ENCODE measurements at places on chromosomes 3 and 15. TPM values are rescaled to one million over a fixed set of nuclear protein-coding genes. Genes with fewer than 3 reads are reported as not detected.

DNA sequence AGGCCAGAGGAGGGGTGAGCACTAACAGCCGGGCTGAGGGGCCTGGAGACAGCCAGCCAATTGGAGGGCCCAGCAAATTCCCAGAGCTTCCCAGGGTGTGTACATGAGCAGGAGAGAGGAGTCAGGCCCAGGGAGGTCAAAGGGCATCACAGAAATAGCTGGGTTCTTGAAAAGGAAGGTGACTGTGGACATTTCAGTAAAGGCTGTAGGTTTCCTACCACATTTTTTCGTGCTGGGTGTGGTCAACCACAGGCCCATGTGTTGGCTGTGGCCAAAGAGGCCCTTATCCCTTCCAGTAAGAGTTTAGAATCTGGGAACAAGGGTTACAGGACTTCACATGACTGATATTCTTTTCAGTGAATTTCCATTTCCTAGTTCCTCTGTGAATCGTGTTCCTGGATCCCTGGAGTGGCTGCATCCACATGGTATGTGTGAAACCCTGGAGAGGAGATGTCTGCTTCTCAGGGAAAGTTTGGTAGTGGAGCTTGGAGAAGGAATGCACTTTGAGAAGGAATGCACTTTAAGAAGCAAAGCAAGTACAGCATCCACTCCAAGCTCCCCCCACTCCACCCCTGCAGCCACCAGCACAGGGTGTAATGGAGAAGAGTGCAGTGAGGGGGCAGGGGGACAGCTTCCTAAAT lies 73.2 kb upstream of the HEG1 start:
- no peak for DNase-seq

DNA sequence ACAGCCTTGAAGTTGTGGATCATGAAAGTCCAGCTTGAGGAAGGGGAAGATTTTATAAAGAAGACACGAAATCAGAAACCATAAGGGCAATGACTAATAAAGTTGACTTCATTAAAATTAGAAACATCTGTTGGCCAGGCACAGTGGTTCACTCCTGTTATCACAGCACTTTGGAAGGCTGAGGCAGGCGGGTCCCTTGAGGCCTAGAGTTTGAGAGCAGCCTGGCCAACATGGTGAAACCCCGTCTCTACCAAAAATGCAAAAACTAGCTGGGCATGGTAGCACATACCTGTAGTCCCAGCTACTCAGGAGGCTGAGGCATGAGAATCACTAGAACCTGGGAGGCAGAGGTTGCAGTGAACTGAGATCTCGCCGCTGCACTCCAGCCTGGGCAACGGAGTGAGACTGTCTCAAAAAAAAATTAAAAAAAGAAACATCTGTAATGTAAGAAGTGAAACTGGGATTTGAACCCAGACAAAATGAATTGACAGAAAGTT lies 7.9 kb upstream of the UBXN7 start:
- peak; percentile 67 for DNase-seq

DNA sequence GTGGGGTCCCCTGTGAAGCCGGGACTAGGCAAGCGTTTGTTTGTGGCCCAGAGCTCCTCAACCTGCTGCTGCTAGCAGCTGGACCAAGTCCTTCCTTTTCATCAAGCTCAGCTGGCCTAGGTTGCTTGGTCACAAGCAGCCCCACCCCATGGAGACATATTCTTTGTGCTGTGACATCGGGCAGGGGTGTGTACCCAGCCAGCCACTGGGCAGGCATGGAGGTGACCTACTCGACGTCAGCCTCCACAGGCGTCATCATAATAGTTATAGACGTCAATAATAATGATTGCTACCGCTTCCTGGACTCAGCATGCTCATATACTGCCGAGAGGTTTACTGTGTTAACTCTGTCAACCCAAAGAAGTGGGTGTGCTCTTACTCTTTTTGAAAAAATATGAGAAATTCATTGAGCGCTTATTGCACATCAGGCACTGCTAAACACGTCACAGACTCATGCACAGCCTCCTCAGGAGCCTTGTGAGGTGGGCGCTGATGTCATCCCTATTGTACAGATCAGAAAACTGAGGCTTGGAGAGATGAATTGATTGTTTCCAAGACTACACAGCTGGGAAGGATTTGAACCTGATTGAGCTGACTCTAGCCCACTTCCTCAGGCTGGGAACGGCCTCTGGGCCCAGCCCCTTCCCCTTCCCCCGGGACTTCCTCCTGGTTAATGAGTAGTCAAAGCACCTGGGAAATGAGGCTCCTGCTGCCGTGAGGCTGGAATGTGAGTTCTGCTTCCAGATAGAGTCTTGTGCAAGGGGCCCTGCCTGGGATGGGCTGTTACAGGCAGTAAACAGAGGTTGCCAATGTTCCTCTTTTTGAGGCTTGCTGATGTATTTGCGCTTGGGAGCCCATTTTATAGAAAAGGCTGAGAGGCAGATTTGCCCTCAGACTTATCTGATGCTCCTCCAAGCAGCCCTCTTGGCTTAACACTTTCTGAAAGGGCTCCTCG lies 16.2 kb downstream of the SLC6A6 start:
- DNase-seq, result no peak

The CHRNA7 gene
- polyA plus RNA-seq, result 0.15 TPM

GRCh38 chr3:117788506-117788905 lies 1078.9 kb downstream of the TUSC7 start:
- DNase-seq, result no peak

The SOX14 gene
- polyA plus RNA-seq, result not detected

The HAUS2 gene
- polyA plus RNA-seq, result 56.2 TPM

The CCR9 gene
- 0.52 TPM for polyA plus RNA-seq

DNA sequence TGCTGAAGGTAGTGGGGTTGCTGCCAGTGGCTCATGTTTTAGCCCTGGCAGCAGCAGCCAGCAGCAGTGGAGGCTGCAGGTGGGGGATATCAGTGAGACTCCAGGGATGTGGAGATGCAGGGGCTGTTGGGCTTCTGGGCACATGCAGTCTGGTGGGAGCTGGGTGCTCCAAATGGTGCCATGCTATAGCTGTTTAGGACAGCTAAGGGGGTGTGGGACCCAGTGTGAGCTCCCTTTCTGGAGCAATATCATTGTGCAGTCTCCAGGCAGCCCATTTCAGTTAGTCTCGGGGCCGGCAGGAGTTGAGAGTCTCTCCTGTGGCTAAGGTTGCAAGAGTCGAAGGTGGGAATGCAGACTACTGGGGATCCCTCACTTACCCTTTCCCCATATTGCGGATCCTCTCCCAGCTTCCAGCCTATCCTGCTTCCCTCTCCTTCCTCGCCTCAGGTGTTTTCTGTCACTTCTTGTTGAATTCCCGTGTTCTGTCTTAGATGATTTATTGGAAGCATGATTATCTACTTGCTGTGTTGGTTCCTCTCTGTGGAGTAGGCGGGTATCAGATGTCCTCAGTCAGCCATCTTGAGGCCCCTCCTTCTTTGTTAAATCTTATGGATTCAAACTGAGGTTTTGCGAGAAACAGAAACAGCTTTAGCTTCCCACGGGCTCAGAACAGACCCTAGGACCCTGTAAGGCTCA lies 112.0 kb downstream of the FAM43A start:
- no peak for DNase-seq

The NDN gene
- polyA plus RNA-seq, result not detected

GRCh38 chr3:8891774-8892173 lies 71.5 kb downstream of the RAD18 start:
- no peak for DNase-seq

DNA sequence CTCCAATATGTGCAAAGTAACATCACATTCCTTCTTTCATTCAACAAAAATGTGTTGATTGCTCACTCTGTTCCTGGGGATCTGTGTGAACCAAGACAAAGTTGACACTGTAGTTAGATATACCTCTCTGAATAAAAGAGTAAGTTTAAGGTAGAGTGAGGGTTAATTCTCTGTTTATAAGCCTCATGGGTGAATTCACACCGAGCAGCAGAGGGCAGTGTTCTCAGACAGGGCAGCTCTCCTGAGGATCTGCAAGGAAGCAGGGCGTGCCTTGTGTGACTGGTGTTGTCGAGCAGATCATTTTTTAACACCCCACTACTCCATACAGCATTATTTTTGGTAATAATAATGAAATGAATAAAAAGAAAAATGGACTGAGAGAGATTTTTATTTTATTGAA lies 34.4 kb downstream of the PAQR9 start:
- DNase-seq, result no peak

DNA sequence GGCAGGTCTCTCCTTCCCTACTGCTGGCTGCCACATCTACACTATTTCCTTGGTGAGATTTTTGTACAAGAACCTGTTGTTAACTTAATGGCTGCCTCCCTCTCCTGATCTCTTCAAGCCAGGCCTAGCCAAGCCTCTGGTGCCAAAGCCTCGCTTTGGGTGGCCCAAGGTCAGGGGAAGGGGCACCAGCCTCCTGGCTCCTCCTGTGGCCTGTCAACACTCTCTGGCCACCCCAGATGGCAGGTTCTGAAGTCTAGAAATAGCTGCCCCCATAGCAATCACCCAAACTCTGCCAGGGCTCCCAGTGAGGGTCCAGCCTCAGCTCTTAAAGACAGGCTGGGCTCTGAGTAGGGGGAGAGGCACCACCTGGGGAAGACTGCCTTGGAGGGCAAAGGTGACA lies 5.0 kb downstream of the IFRD2 start:
- DNase-seq, result no peak

DNA sequence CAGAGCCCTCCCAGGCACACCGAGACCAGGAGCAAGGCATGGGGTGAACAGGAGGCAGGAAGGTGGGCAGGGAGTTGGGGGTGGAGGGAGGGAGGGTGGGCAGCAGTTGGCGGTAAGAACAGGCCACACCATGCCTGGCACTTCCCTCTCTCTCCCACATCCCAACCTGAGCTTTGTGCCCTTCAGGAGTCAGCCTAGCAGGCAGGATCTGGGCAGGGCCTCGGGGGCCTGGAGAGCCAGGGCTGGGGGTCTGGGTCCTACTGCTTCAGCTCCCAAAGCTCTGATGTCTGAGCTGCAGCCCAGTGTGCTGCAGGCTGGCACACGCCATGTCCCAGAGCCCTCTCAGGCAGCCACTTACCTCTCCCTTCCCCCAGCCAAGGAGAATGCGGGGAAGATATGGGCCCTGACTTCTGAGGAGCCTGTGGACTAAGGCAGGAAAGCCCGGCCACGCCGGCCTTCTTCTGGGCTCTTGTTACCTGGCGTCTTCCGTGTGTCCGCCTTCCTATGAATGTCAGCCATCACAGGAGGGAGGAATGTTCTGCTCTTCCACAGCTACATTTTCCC lies 2.9 kb upstream of the MYL3 start:
- no peak for DNase-seq

DNA sequence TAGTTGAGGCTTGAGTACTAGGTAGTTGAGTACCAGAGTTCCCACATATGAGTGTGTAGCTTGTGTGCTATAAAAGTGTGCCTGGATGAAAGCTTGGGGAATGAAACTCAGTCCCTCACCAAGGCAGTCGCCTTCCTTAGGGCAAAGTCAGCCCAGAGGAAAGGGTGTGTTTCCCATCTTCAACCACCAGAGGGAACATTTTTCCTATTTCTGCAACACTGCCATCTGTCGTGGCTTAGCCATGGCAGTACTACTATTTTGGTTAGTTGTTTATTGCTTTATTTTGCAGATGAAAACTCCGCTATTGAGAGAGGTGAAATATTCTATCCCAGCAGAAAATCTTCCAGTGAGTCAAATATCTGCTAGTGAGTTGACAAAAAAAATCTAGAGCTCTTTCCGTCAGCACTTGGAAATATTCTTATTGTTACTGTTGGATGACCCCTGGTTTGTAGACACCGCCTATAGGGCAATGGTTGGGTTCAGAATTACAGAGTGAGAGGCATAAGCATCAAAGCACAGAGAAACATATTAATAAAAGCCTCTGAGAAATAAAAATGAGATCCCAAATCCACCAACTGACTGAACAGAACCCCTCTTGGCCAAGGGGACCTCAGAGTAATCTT lies 239.9 kb downstream of the CPNE4 start:
- no peak for DNase-seq

DNA sequence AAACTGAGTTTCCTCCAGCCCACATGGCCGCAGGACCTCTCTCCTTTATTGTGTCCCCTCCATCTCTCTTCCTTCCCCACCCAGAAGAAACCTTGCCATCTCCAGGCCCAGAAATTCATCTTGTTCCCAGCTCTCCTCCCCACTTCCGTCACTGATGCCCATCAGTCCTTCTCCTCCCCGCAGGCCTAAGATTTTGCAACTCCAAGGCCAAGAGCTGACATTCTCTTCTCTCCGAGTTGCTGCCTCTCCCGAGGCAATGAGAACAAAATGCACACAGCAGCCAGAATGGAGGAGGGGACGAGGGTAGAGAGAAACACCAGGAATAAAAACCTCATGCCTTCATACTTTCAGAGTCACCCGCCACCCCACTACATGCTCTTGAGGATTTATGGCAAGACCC lies 526.5 kb upstream of the PROK2 start:
- no peak for DNase-seq

The PPP1R14D gene
- polyA plus RNA-seq, result not detected

The ZNF660 gene
- 1.7 TPM for polyA plus RNA-seq

GRCh38 chr15:51051776-51052175 lies 42.9 kb downstream of the TNFAIP8L3 start:
- DNase-seq, result no peak

DNA sequence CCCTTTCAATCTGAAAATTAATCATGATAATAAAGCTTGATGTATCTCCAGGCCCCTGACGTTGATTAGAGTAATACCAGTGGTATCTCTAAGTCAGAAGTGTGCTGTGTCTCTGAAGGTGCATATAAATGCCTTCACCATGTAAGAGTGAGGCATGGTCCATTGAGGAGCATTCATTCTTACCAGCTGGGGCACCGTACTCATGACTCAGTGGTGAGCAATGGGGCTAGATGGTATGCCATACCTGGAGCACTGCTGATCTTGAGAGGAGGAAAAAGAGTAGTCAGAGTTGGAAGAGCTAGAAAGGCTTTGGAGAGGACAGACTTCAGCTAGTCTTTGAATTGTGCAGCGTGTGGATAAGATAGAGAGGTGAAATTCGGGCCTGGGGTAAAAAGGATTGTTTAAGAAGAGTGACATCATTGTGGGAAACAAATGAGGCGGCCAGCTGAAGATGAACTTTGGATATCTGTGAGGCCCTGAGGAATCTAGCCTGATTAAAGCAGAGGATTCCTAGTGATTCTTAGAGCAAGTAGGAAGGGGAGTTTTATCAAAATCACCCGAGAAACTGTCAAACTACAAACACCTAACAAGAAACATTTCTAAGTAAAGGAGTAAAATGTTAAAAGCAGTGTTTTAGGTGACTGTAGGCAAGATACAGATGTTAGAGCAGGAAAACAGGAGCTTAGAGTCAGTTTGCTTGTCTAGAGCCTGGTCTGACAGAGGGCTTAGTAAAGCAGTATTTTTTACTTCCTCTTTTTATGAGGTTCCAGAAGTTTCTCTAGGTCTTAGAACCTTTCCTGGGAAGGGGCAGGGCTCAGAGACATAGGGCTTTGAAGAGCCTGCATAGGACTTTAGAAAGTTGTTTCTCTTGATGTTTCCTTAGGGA lies 13.6 kb downstream of the TMOD3 start:
- DNase-seq, result no peak

Measured in GM12878 (cell line).